ENCODE measurements at places on chromosomes 6 and 20. TPM values are rescaled to one million over a fixed set of nuclear protein-coding genes. Genes with fewer than 3 reads are reported as not detected.

- no peak for DNase-seq
Measured at GRCh38 chr20:10432079-10432478, 1.9 kb downstream of the MKKS start.

RWDD2A gene
- 3.2 TPM for total RNA-seq

MOG gene
- 2.0 TPM for total RNA-seq

CAP2 gene
- 120 TPM for total RNA-seq

SLC12A5 gene
- total RNA-seq: 0.73 TPM

DNA sequence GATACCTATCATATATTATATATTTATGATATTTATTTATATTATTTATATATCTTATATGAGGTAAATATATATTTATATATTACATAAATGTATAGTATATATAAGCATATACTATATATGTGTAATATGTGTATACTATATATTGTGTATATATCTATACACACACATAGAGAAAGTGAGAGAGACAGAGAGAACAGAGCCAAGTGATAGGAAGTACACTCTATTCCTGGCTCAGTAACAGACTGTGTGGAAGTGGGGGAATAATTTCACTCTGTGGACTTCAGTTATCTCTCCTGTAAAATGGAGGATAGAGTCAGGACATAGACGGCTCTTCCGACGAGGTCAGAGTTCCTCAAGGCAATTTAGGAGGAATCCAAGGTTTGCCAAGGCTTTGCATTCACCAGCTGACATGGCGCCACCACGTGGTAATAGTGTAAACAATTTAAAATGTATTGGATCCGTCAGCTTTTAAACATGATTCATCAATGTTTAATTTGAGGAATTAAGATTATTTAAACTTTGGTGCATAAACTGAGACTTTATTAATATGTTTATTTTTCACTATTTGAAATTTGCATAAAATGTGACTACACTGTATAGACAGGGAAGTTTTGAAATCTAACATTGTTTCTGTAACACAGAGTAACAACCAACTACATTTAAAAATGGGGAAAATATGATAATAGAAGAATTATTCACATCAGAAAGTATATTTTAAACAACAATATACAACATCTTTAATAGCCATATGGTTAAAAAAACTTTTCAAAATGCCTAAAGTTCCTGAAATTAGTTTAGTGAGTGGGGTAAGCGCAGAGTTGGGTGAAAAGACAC lies 75.4 kb upstream of the TMEM244 start:
- no peak for DNase-seq

DNA sequence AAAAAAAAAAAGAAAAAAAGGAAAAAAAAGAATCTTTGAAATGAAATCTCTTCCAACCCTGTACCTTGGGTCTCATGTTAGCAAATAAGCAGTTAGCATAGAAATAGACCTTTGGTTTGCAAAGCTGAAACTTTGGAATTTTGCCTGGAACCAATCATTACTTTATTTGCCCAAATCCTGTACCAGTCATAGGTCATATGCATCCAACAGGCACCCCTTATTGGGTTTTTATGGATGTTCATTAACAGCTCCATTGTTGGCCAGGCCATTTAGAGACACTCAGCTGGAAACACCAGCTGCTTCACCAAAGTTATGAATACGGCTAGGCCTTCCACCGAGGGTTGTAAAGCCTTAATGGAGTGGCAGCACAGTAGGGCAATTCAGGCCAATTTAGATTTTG lies 53.0 kb downstream of the ALDH8A1 start:
- no peak for DNase-seq

DNA sequence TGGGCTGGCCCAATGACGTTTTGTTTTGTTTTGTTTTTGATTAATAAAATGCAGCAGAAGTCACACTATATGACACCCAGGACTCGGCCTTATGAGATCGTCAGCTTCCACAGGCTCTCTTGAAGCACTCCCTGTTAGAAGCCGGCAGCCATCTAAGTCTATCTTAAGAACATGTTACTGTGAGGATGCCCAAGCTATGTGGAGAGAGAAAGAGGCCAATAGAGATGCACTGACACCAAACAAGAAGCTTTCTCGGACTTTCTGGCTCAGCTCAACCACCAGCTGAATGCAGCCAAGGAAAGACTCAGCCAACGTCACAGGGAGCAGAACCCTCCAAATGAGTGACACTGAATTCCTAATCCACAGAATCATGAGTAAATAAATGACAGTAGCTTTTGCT lies 14.0 kb downstream of the SGK1 start:
- DNase-seq: no peak

Data from cardiac septum (tissue), 1 donor.